ENCODE measurements at places on chromosomes 12 and 14. TPM values are rescaled to one million over a fixed set of nuclear protein-coding genes. Genes with fewer than 3 reads are reported as not detected.

GRCh38 chr14:91985521-91986255, 38.2 kb upstream of the FBLN5 start:
- DNase-seq: no peak

DNA sequence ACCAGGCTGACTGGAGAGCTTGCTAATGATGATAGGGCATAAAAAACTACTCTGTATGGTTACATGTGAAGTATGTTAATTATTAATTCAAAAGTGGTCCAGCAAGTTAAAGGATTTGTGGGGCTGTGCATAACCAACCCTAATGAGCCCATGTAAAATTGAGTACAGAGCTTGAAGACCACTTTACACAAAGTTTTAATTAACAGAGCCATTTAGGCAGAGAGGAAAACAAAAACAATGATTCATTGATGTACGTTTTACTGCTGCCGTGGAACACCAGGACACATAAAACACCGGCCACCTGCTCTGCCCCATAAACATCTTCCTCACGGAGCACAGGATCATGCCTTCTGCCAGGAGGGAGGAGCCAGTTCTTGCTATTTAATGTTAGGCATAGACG, 83.5 kb downstream of the RIMBP2 start:
- no peak for DNase-seq

The LIN7A gene
- total RNA-seq: 42.9 TPM

The CLMN gene
- 9.0 TPM for total RNA-seq

DNA sequence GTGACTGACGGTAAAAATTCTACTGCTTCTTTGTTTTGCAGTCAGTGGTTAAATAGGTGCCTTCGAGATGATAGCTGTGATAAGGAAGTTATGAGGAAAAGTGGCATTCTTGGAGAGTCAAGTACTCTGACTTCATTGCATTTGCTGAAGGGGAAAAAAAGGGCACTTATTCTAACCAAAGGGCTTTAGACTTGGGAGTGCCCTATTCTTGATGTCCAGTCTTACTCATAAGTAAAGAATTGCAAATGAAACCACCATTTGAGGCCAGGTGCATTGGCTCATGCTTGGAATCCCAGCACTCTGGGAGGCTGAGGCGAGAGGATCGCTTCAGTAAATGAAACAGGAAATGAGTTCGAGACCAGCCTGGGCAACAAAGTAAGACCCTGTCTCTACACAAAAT, 40.3 kb downstream of the BRAP start:
- DNase-seq: no peak

The POTEG gene
- total RNA-seq: not detected

GRCh38 chr12:53299101-53299453, 418 bp upstream of the MYG1 start:
- DNase-seq: peak; percentile 28

DNA sequence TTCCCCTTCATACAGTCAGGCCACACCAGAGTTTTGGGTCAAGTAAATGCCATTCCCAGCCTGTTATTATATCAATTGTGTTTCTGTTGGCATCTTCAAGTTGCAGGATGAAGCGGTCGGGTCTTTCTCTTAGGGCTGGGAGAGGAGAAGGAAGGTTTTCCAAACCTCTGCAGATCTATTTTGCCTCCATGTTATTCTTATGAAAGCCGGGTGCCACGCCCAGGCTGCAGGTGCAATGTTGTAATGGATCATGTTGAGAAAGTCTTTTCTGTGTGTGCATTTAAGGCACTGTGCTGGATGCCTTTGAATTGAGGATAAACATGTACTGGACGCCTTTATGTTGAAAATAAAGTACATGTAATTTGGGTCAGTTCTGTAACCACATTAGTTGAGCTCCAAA, 164.4 kb upstream of the HIF1A start:
- DNase-seq: no peak

- DNase-seq: no peak
Observed at GRCh38 chr12:80892597-80893445, 44.9 kb downstream of the LIN7A start.

The HOMEZ gene
- 7.8 TPM for total RNA-seq

The TAS2R9 gene
- not detected for total RNA-seq

GRCh38 chr14:90118027-90118426, 56.2 kb downstream of the KCNK13 start:
- DNase-seq: no peak

GRCh38 chr14:22533057-22533704, 55.8 kb downstream of the DAD1 start:
- DNase-seq: no peak

GRCh38 chr12:55850401-55850800, 7.7 kb upstream of the MMP19 start:
- DNase-seq: no peak

The KLRC3 gene
- not detected for total RNA-seq

Data from NCI-H460 (cell line).